Activated CD4-positive, alpha-beta T cell treated with anti-CD3 and anti-CD28 coated beads, Interleukin-2, Interleukin-4, amounts not matched to agents 100 ng/mL and 50 ng/mL, durations not matched to agents 16 hours and 8 hours (primary cell): ENCODE measurements at places on chromosomes 12 and 14.

DNA sequence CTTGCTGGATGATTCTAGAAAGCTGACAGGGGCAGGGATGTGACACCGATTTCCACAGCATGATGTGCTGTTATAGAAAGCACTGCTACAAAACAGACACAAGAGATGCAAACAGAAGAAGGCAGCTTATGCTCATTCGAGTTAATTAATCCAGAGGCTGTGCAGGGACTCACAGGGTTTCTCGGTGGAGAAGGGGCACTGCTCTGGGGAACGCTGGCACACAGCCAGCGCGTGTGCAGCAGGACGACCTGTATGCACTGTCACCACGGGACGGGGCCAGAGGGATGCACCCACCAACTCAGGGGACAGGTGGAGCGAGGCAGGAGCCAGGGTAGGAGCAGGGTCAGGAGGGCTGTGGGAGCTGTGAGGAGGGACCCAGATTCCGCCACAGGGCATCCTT lies 143.5 kb downstream of the RIMBP2 start:
- DNase-seq: no peak

DNA sequence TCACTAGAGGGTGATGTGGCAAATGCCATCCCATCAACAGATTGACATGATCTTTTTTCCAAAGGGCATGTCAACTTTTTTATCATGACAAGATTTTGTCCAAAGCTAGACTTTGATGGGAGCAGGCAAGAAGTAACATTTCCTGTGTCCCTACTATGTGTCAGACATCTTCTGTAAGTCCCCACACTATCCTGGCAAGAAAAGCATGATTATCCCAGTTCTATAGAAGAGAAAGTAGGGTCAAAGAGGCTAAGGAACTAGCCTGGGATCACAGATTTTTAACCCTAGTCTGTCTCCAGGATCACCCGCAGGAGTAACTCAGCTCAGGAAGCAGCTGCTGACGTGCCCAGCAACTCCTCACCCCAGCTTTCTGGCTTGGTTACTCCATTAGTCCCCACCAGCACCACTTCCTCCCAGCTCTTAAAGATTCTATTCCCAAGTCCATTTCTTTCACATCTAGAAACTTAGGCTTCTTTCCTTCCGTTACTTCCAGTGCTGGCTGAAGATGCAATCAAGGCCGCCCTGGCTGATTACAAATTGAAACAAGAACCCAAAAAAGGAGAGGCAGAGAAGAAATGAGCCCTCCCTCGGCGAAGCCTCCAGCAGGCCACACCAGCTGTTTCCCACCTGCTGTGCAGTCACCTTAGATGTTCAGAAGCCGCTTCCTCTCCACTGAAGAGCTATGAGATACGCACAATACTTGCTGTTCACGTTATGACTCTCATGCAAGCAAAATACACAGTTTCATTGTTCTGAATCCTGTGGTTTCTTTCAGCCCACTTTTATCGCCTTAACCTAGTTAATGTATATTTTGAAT lies 6.2 kb downstream of the ISCU start:
- peak; percentile 92 for DNase-seq

DNA sequence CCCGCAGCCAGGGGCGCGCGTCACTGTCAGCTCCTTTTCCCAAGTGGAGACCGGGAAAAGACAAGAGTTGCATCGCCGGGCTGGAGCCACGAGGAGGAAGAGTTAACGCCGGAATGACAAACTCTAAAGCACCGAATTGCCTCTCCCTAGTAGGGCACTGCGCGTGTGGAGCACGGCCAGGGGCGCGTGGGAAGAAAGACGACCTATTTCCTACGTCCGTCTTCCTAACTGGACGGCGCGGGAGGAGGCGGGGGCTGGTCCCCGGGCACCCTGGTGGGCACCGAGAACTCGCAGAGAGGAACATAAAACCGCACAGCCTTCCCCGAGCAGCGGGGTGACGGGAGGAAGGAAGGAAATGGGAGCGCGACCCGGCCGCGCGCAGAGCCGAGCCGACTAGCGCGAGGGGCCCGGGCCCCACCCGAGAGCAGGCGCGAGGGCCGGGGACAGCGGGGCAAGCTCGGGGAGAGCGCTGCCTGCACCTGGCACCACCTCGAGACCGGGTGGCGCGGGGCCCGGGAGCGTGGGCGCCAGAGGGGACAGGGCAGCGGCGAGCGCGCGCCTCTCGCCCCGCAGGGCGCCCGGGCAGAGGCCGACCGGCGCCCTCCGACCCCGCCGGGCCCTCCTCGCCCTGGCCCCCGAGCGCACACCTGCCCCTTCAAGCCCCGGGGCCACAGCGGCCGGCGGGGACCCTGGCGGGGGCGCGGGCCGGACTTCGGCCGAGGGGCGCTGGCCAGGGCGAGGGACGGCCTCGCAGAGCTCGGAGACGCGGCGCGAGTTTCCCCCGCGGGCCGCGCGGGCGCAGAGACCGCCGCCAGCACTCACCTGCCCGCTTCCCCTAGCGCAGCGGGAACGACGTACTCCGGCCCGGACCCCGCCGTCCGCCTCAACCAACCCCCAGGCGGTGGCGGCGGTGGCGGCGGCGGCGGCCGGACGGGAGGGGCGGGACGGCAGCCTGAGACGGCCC lies at the start of gene SETD3:
SETD3 (minus strand) TSS at position 954 of the 964 bp plus-strand sequence. CDS start 15,054 bp downstream, outside the sequence.
- peak; percentile 21 for DNase-seq

GRCh38 chr14:99164712-99165111 lies 107.3 kb downstream of the BCL11B start:
- no peak for DNase-seq

DNA sequence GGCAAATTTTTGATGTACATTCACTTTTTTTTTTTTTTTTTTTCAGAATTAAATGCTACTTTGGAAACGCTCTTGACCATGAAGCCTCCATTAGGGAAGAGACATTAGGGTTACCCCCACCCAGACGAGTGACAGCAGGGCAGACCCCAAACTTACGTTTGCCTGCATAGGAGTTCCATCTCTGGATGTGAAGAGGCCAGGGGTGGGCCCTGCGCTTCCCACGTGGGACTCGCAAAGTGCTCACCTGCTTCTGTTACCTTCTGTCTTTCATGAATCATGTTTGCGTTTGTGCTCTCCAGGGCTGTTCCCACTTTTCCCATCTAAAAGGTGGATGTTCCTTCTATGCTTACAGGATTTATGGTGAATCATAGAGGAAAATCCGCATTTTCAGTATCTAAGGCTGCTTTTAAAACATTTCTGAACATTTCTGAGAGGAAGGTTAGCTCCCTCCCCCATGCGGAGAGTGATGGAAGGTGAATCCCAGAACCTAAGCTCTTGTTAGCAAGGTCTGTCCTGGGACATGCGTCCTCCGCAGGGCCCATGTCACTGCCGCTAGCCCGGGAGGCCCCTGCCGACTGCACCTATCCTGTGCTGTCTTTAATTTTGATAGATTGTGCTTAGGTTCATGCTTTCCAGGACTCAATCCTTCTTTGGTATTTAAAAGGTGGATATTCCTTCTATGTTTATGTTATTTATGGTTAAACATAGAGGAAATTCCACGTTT lies 135.7 kb upstream of the RTL1 start:
- no peak for DNase-seq
